ENCODE measurements at places on chromosomes 12 and 14.

DNA sequence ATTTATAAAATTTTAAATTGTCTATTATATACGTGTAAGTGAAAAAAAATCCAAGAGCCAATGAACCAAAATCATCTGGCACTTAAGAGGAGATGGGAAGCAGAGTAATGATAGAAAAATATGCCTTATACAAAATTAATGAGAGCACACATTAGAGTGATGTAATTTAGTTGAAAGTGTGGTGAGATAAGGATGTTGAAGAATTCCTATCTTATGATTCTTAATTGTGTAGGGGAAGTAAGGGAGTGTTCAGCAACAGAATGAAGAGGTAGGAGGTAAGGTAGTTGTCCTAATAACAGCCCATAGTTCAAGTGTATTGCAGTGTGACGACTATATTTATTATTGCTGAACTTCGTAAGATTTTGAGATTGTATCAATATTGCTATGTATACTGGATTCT lies 843.4 kb upstream of the FLRT2 start:
- no peak for DNase-seq

GRCh38 chr12:114931025-114931424 lies 247.1 kb upstream of the TBX3 start:
- DNase-seq, result no peak

GRCh38 chr12:75308279-75308678 lies 21.8 kb downstream of the CAPS2 start:
- no peak for DNase-seq

GRCh38 chr14:31154956-31155355 lies 52.6 kb downstream of the HECTD1 start:
- no peak for DNase-seq

GRCh38 chr12:40058721-40059190 lies 47.1 kb downstream of the SLC2A13 start:
- DNase-seq, result no peak

GRCh38 chr12:100348657-100349454 lies 8.0 kb upstream of the SLC17A8 start:
- no peak for DNase-seq

- DNase-seq, result no peak
These were observed 105.1 kb downstream of the TMTC3 start for GRCh38 chr12:88247241-88247643.

- DNase-seq, result no peak
These were observed 220.5 kb upstream of the PRICKLE1 start for GRCh38 chr12:42810006-42810405.

- no peak for DNase-seq
These were observed 66.4 kb upstream of the SRSF5 start for GRCh38 chr14:69700575-69700974.

DNA sequence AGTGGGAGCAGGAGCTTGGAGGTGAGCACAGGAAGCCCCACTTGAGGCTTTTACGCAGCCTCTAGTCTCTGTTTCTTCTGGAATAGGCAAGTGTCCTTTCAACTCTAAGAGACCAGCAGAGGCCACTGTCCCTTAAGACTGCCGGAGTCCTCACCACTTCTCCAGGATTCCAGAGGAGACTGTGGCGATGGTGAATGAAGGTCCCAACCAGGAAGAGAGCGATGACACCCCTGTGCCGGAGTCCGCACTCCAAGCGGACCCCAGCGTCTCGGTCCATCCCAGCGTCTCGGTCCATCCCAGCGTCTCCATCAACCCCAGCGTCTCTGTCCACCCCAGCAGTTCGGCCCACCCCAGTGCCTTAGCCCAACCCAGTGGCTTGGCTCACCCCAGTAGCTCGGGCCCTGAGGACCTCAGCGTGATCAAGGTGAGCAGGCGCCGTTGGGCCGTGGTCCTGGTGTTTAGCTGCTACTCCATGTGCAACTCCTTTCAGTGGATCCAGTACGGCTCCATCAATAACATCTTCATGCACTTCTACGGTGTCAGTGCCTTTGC lies 442 bp downstream of the FLVCR2 start:
- no peak for DNase-seq

GRCh38 chr12:132764231-132764630 lies 2.6 kb upstream of the ANKLE2 start:
- DNase-seq, result no peak

DNA sequence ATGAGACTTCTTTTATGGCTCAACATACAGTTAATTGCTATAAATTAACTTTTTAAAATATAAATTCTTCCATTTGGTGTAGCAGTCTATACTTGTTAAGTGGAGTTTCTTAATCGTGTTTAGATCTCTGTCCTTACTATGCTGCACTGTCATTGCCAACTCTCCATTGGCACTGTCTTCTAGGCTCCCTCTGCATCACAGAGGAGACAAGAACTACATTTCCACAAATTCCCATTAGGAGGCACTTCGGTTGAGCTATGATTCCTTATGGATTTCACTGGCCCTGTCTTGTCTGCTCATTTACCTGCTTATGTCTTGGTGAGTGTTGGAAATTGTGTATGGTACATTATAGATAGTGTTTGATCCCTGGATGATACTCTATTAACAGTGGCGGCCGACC lies 630.9 kb upstream of the ATXN7L3B start:
- no peak for DNase-seq

DNA sequence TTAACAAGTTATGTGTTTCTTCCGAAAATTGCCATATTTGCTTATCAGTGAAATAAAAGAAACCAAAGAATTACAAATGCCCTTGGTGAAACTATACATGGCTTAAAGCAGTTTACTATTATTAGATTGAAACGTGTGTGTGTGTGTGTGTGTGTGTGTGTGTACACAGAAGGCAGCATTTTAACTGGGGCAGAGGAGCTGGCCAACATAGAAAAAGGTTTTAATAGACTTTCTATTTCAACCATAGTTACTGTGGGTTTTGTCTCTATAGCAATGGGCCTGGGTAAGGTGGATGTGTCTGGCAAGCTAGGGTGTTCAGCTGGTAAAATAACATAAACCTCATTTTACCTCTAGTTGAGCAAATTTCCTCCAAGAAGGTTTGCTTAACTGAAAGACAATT lies 6.5 kb downstream of the PRICKLE1 start:
- no peak for DNase-seq

- no peak for DNase-seq
These were observed at the start of gene CD163 for GRCh38 chr12:7503686-7504415. TSS of gene CD163 (minus strand) at chr12:7503777. CDS start at chr12:7503690, 87 bp downstream.

- DNase-seq, result no peak
These were observed 133.5 kb downstream of the TGFB3 start for GRCh38 chr14:75848167-75848913.

GRCh38 chr12:7916936-7917335 lies 19.1 kb downstream of the SLC2A3 start:
- DNase-seq, result no peak

- no peak for DNase-seq
These were observed 244.2 kb downstream of the SOX5 start for GRCh38 chr12:23704992-23705943.

DNA sequence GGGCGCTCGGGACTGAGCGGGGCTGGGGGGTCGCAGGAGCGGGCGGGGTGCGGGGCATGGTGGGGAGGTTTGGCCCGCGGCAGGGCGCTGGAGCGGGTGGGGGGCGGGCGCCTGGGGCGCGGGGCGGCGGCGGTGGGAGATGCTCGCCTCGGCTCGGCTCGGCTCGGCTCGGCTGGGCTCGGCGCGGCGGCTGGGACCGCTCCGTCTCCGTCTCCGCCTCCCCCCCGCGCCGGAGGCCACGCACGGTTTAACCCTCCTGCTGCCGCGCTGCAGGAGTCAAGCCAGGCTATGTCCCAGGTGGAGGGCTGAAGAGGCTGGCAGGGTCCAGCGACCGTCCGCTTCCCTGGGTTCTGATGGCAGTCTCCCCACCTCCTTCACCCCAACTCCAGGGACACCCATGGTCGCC lies at the start of gene PIANP:
Gene PIANP, minus strand, starts transcription at position 170 of the 406 bp plus-strand sequence. CDS start 2,754 bp downstream, outside the sequence.
- DNase-seq, result peak; percentile 54

- no peak for DNase-seq
These were observed 22.1 kb upstream of the CD69 start for GRCh38 chr12:9782547-9783382.

- DNase-seq, result no peak
These were observed 181.1 kb downstream of the BTG1 start for GRCh38 chr12:91964501-91964900.

Data from activated CD4-positive, alpha-beta T cell treated with anti-CD3 and anti-CD28 coated beads, Interleukin-2, amount 10 ng/mL, durations not matched to agents 7 days and 5 days (primary cell).